ENCODE measurements at places on chromosomes 12 and 14. TPM values are rescaled to one million over a fixed set of nuclear protein-coding genes. Genes with fewer than 3 reads are reported as not detected.

Gene DTX1
- total RNA-seq: 2.3 TPM

Gene PLEKHG7
- 1.3 TPM for total RNA-seq

Gene RPS6KA5
- total RNA-seq: 4.6 TPM

Gene FAM90A1
- total RNA-seq: 0.62 TPM

Gene APOF
- total RNA-seq: not detected

Gene TMEM132D
- 0.03 TPM for total RNA-seq

Gene PPP1R13B
- total RNA-seq: 8.7 TPM

Gene TOMM20L
- not detected for total RNA-seq

Gene GPRC5D
- total RNA-seq: not detected

Gene TNS2
- 0.72 TPM for total RNA-seq

Gene NOVA1
- not detected for total RNA-seq

Gene ACSS3
- 0.31 TPM for total RNA-seq

Gene AVPR1A
- total RNA-seq: not detected

Gene RILPL1
- 0.41 TPM for total RNA-seq

Gene NRIP2
- not detected for total RNA-seq

Gene HNRNPC
- total RNA-seq: 766 TPM

Gene SLCO1B1
- not detected for total RNA-seq

Gene FAM177A1
- total RNA-seq: 21.4 TPM

Gene ERP27
- total RNA-seq: 0.93 TPM

Gene POLR3B
- total RNA-seq: 7.9 TPM

Gene ANAPC5
- total RNA-seq: 114 TPM

Gene RPGRIP1
- not detected for total RNA-seq
